Activated CD8-positive, alpha-beta memory T cell treated with anti-CD3 and anti-CD28 coated beads, Interleukin-2, amount 50 U/mL, for 4 hours (primary cell): ENCODE measurements at places on chromosomes 5 and 9.
A peak's percentile ranks its signal among the peaks of the same experiment; 100 is the strongest.

DNA sequence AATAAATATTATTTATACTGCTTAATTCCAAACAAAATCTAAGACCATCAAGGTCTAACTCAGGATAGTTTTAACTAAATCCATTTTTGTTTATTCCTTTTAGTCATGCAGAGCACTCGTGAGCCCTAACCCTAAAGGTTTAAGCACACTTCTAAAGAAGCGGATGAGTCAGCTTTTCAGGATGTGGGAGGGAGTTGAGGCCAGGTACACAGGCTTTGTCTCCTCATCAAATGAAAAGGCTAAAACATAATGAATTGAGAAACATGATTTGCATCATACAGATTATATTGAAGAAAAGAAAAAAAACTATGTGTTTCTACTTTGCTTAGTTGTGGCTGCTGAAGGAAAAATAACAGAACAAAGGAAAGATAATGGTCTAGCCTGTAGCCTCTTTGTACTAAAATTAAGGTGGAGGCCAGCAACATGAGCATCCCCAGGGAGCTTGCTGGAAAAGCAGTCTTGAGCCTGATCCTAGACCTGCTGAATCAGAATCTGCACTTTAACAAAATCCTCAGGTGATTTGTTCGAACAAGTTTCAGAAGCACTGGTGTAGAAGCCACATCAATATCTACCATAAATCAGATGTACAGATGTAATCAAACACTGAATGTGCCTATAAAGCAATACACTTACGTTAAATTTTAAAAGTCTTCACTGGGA, 21.1 kb upstream of the ISCA1 start:
- DNase-seq: peak; percentile 38

DNA sequence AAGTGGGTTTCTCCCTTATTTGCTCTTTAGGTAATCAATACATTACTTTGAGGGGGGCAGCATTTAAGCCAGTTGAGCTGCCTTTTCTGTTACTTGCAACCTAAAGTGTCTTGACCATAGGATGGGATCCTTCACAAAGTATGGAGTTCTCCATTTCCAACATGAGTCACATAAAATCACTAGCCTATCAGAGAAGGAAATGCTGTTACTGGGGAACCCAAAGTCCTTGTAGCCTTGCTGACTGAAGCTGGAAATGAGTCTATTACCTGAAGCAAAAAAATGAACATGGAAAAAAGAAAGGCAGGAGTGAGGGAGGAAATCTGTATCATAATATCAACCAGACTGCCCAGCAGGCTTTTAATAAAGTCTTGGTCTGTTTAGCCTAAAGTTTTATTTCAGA, 42.8 kb upstream of the SLIT3 start:
- no peak for DNase-seq

GRCh38 chr5:107952450-107952849, 281.7 kb upstream of the EFNA5 start:
- DNase-seq: no peak

DNA sequence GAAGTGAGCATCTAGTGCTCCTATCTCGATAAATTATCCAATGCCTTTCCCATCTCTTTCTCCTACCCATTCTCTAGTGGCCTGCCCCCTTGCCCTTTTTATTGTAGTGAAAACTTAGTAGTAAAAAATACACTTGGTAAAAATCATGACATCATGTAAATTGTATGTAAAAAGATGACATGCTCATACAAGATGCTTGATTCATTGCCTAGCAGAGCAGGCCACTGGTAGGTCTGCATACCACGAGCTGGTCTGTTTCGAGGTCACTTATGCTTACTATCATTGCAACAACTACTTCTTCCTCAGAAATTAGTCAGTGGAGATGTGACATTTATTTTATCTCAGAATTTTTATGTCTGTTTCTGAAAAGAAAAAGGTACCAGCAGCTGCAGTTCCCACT, 177.3 kb downstream of the C9orf152 start:
- DNase-seq: no peak

DNA sequence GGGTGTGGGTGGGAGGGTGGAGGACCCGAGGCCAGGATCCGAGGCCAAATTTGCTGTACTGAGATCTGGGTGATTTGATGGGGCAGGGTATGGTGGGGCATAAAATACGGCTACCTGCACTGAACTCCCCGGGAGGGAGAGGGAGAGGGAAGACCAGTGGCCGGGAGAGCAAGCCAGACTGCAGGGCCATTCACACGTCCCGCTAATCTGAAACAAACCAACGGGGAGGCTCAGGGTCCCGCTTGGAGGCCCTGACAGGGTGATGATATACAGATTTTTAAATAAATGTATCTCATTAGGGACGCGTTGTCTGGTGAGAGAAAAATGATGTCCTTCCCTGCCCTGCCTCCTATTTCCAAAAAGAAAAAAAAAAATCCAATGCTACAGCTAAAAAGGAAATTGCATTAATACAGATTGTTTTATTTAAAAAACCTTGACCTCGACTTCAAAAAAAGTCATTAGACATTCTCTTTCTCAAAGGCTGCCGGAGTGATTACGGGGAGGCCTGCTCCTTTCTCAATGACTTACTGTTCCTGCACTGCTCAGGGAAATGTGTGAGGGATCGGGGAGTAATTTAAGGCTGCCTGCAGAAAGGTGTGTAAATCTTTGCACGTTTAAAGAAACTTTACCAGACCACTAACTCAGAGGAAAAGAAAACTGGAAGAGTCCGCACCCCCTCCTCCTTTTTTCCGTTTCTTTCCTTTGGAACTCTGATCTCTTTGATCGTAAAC, 11.5 kb upstream of the PRRX2 start:
- no peak for DNase-seq

DNA sequence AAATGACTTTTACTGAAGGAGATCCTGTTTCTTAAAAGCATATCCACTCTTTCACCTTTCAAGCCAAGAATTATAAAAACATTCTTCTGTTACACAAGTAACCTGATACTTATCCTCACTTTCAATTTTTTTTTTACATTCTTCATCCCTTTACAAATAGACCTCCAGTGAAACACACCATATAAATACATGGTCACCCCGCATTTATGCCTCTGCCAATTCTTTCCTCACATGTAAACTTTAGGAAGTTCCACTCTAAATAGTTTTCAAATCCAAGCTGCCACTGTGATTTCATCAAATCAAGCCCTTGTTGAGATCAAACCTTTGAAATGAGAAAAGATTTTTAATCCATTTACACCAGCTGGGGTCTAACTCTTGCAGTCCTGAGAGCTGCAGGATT, 40.0 kb downstream of the GAS1 start:
- no peak for DNase-seq
